ENCODE measurements at places on chromosomes 13 and 19. TPM values are rescaled to one million over a fixed set of nuclear protein-coding genes. Genes with fewer than 3 reads are reported as not detected.

Gene KLHL26
- total RNA-seq = 2.7 TPM

Gene CGB1
- total RNA-seq = not detected

Gene CYP4F8
- not detected for total RNA-seq

Gene VAV1
- total RNA-seq = under 0.01 TPM

Gene MCF2L
- 11.5 TPM for total RNA-seq

Gene OR4F17
- not detected for total RNA-seq

Gene GPC6
- under 0.01 TPM for total RNA-seq

Gene CLEC17A
- total RNA-seq = not detected

Gene NDFIP2
- total RNA-seq = 34.1 TPM

Gene CEP89
- 5.9 TPM for total RNA-seq

Gene INSL3
- total RNA-seq = not detected

Gene CABP5
- total RNA-seq = not detected

All from dermis lymphatic vessel endothelial cell (primary cell).